ENCODE measurements at places on chromosomes 1 and 21. TPM values are rescaled to one million over a fixed set of nuclear protein-coding genes. Genes with fewer than 3 reads are reported as not detected.

TLR5 gene
- 6.6 TPM for total RNA-seq

IGFN1 gene
- total RNA-seq: under 0.01 TPM

THEM5 gene
- not detected for total RNA-seq

HRNR gene
- total RNA-seq: under 0.01 TPM

LIX1L gene
- 15.1 TPM for total RNA-seq

SPATA17 gene
- total RNA-seq: under 0.01 TPM

CTNNBIP1 gene
- total RNA-seq: 13.6 TPM

FCGR2B gene
- total RNA-seq: 30.7 TPM

SLC44A5 gene
- 0.52 TPM for total RNA-seq

VAMP4 gene
- total RNA-seq: 13.5 TPM

LRRC38 gene
- not detected for total RNA-seq

CFHR4 gene
- total RNA-seq: not detected

ZNF644 gene
- 260 TPM for total RNA-seq

SPATA45 gene
- not detected for total RNA-seq

GUCA2A gene
- total RNA-seq: not detected

SDF4 gene
- 50.0 TPM for total RNA-seq

HIVEP3 gene
- 3.9 TPM for total RNA-seq

AADACL3 gene
- total RNA-seq: not detected

NID1 gene
- 6.1 TPM for total RNA-seq

CACNA1S gene
- total RNA-seq: not detected

USH2A gene
- not detected for total RNA-seq

CLCA1 gene
- not detected for total RNA-seq

SUCO gene
- 144 TPM for total RNA-seq

BSND gene
- total RNA-seq: not detected

ZBTB21 gene
- 60.4 TPM for total RNA-seq

PRRX1 gene
- not detected for total RNA-seq

TDRD5 gene
- 0.10 TPM for total RNA-seq

RGS16 gene
- 4.3 TPM for total RNA-seq

VANGL2 gene
- under 0.01 TPM for total RNA-seq

WNT3A gene
- not detected for total RNA-seq

SLC25A34 gene
- 1.0 TPM for total RNA-seq

CLDN17 gene
- total RNA-seq: not detected

MYBPH gene
- total RNA-seq: not detected

ALDH9A1 gene
- 28.7 TPM for total RNA-seq

SPAG17 gene
- 0.21 TPM for total RNA-seq

CDK18 gene
- total RNA-seq: 0.94 TPM

PEX14 gene
- total RNA-seq: 7.1 TPM

SYTL1 gene
- 44.3 TPM for total RNA-seq

GNB1 gene
- 101 TPM for total RNA-seq

KCNA2 gene
- 0.52 TPM for total RNA-seq

BECN2 gene
- not detected for total RNA-seq

SLC9C2 gene
- total RNA-seq: not detected

EXO1 gene
- 0.94 TPM for total RNA-seq

NCF2 gene
- 184 TPM for total RNA-seq

FAAH gene
- total RNA-seq: 6.2 TPM

FAM110D gene
- not detected for total RNA-seq

ASTN1 gene
- total RNA-seq: not detected

RIPPLY3 gene
- not detected for total RNA-seq

TLCD4 gene
- total RNA-seq: 0.21 TPM

TMPRSS15 gene
- 0.21 TPM for total RNA-seq

MEGF6 gene
- 16.2 TPM for total RNA-seq

CBR1 gene
- total RNA-seq: 6.4 TPM

LY9 gene
- total RNA-seq: 93.1 TPM

S100A7A gene
- total RNA-seq: not detected

CNTN2 gene
- total RNA-seq: 0.21 TPM

Data from mononuclear cell (primary cell).